Pancreas (tissue), 10 donors: ENCODE measurements at places on chromosomes 3 and 15. TPM values are rescaled to one million over a fixed set of nuclear protein-coding genes. Genes with fewer than 3 reads are reported as not detected.

- no peak for DNase-seq
These were observed 258.1 kb upstream of the NECTIN3 start for GRCh38 chr3:110813541-110813940.

DNA sequence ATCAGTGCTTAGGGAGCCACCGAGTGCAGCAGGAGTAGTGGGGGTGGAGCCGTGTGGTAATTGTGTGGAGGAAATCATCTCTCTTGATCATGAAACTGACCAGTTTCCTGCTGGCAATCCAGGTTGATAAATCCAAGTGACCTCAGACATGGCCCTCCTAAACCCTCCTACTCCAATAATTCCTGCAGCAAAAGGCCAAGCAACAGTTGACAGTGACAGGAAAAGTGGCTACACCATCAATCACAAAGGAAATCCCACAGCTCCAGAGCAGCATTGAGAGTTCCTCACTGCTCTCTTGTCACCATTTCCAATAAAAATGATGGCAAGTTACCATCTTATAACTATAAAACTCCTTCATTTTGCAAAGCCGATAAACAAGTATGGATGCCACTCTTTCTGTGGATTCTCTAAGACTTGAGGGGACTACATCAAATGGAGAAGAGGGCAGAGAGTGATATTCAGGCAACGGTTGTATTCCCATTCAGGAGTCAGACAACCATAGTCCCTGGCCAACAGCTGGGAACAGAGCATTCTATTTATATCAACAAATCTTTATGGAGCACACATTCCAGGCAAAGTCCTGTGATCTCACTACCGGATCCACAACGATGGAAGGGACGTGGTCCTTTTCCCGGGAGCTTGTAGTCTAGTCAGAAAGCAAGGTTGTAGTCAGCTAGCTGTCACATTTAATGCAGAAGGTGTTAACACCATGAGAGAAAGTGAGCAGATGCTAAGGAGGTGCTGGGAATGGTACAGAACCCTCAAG is 312.5 kb upstream of the CTNNB1 start:
- no peak for DNase-seq

DNA sequence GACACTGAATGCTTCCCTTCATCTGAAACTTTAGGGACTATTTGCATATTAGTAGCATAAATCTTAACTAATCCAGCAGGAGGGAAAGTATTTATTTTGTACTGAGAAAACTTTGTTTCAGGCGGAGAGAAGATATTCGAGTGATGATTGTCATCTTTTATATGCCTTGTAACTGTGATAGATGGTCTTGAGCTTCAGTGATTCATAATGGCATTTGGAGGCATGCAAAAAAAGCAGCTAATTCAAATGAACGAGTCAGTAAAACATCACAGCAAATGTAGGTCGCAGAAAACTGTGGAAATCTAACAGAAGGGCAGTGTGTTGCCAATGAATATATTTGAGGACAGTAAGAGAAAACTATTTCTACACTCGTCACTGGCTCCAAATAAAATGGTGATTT is 643.7 kb upstream of the NAALADL2 start:
- DNase-seq, result no peak

GOLGA6A gene
- not detected for total RNA-seq

LRRC49 gene
- total RNA-seq, result 3.5 TPM

EAF2 gene
- total RNA-seq, result 3.1 TPM

HGD gene
- total RNA-seq, result 15.2 TPM

- DNase-seq, result peak; percentile 37
These were observed 5.1 kb downstream of the MAGEL2 start for GRCh38 chr15:23642413-23643044.

XCR1 gene
- 0.04 TPM for total RNA-seq

GRCh38 chr3:28118087-28118486 is 123.3 kb upstream of the CMC1 start:
- DNase-seq, result no peak

GRCh38 chr3:55826731-55827496 is 339.8 kb upstream of the WNT5A start:
- no peak for DNase-seq

- DNase-seq, result peak; percentile 98
These were observed 9.2 kb upstream of the SEMA4B start for GRCh38 chr15:90191794-90192509.

APH1B gene
- total RNA-seq, result 10.7 TPM

DNA sequence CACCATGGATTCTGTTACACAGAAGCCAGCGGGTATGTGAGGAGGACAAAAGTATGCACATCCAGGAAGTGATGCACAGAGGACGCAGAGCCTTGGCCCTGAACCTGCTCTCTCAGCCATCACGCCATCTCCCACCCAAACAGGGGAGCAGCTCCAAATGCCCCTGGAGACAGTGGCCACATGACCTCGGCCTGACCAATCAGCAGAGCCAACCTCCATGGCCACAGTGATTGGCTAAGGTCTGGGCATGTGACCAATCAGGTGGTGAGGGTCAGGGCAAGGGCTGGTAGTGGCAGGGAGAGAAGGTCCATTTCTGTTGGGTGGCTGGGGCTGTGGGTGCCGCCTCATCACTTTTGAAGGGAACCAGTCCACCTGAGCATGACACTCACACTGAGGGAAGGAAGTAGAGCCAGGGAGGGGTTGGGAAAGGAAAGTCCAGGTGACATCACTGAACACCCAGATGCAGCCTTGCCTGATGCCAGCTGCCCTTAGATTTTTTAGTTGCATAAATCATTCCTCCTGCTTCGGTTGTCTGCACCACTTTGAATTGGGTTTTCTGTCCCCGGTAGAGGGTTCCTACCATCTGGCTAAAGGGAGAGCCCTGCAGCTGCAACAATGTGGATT is 70.3 kb upstream of the IQSEC1 start:
- DNase-seq, result no peak

DNA sequence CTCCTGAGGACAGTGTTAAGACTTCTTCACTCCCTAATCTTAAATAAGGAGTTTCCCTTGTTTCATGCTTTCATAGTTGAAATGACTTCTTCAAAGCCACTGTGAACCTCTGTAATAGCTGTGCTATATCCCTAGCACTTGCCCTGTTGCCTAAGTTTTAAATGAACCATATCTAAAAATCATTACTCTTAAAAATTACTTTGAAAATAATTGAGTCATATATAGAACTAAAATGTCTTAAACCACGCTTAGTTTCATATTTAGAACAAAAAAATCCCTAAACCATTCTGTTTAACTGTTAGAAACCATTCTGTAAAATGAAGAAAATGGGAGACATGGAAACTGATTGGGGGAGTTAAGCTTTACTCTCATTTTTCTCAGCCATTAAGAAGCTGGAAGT is 29.8 kb downstream of the DNAJC19 start:
- DNase-seq, result no peak

FAM227B gene
- total RNA-seq, result 5.8 TPM

GRCh38 chr3:128081846-128082245 is 29.6 kb downstream of the SEC61A1 start:
- no peak for DNase-seq

ITIH3 gene
- total RNA-seq, result 1.9 TPM

GRCh38 chr3:156366559-156366958 is 188.4 kb downstream of the SSR3 start:
- DNase-seq, result no peak

GRCh38 chr3:160061525-160061924 is 72.9 kb downstream of the IL12A start:
- no peak for DNase-seq

C2CD4A gene
- total RNA-seq, result 2.3 TPM

DNA sequence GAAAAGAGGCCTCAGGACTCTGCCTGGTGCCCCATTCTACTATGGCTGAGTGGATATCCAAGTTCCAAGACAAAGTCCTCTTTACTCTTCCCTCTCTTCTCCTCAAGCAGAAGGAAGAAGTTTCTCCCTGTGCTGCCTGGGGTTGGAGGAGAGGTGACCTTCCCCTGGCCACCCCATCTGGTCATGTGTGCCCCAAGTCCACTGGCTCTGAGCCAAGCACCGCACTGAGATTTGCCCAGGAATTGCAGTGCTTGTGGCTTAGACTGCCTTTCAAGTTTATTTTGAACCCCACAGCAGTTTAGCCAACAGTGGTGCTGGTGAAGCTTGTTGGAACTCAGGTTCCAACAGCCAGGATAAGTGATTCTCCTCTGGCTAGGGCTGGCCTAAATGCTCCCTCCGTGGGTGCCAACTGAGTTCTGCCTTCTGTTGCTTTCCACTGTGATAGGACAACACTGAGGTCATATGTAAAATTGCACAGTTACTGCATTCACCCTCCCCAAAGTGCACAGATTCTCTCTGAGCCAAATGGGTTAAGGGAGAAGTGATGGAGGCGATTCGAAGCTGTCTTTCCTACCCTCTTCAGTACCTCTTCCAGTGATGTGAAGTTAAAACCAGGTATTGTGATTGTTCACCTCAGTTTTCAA is 69.9 kb downstream of the TMCO5A start:
- no peak for DNase-seq

- DNase-seq, result no peak
These were observed 93.8 kb upstream of the SLC4A7 start for GRCh38 chr3:27578032-27578431.

DNA sequence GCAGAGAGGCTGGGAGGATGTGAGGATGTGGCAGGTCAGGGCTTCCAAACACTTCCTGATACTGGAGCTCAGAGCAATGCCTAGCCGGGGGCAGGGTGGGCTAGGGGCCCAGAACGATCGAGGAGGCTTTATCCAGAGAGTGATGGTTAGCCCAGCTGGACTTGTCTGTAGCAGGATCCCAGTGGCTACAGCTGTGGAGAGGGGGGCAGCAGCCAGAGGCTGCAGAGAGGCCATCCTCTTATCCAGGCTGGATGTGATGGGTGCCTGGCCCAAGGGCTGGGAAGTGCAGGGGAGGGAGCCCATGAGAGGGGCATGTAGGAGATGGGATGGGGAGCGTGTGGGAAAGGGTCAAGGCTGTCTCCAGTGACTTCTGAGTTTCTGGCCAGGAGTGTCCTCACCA is 4.6 kb downstream of the PARP3 start:
- DNase-seq, result peak; percentile 36

DNA sequence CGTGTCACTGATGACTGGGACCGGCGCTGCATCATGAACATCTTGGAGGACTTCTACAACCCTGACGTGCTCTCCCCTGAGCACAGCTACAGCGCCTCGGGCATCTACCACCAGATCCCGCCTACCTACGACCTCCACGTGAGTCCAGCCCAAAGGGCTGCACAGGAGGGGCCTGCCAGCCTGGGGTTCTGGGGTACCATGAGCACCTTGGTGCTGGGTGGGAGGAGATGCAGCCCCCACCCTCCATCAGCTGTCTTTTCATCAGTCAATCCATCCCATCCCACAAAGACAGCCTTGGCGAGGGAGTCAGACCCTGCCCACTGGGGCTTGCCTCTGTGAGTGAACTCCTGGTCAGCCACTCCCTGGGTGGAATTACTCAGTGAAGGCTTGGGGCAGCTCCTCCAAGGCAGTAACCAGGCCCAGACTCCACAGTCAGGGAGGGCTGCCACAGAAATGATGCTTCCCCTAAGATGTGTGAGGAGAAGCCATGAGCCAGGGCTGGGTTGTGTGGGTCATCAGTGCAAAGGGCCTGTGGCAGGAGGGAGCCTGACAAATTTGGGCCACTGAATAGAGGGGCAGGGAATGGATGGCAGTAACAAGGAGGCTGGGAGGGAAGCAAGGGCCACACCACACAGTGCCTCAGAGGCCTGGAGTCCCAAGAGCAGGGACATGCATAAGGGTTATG is 47.9 kb downstream of the SEMA3G start:
- peak; percentile 44 for DNase-seq
